ENCODE measurements at places on chromosomes 2 and 18.

GRCh38 chr2:167335541-167335992 is 447.3 kb downstream of the XIRP2 start:
- no peak for DNase-seq

DNA sequence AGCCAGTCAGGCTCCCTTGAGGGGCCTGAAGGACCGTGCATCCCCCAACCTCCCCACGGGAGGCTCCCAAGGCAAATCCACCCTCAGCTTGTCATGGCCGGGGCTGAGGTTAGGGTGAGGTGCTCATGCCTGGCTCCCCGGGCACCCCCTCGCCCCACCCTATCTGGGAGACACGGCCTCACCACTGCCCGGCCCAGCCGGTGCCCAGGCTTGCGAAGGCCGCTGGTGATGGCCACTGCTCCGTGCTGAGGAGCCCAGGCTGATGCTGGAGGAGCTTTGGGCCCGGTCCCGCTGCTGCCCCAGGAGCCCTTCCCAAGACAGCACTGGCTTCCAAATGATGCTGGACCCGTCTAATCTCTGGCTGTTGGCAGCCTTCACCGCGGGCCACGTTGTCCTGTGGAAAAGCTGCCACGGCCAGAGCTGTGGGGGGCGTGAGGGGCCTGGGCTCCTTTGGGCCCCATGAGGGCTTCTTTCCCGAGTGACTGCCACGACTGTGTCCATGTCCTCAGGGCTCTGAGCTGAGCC is 135.7 kb upstream of the CTDP1 start:
- DNase-seq: no peak

DNA sequence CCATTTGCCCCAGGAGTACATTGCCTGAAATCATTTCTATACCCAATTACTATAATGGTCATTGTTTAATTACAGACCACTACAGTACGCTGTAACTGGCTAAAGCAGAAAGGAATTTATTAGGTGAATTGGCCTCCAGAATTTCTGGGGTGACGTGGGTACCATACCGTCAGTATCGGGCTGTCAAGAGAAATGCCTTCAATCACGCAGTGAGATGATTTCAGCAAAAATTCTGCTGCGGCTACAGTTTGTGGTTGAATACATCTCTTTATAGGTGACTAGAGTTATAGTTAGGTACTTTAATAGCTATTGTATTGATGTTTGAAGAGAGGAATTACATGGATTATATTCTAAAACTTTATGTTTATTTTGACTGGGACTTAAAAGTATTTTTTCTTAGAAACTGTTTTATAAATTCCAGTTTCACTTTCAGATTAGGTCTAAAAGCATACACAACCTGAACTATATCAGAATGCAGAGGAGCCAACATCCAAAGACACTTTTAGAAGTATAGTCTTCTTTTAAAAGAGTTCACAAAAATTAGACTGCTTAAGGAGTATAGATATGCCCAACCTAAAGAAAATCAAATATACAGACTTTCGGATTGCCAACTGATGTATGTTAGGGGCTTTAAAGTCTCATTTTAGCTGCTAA is 128.4 kb downstream of the TTC27 start:
- no peak for DNase-seq

DNA sequence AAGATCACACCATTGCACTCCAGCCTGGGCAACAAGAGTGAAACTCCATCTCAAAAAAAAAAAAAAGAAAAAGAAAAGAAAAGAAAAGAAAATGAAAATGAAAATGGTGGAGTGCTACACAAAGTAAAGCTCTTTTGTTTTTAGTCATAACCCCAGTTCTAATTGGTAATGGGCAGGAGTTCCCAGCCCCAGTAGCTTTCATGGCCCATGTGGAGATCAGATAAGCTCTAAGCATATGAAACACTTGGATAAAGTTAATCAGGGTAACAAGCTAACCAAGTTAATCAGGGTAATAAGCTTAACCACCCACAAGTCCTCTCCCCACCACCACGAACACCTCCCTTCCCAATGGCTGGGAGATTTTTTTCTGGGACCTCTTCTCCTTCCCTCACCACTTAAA is 240.8 kb downstream of the BCL11A start:
- DNase-seq: no peak

DNA sequence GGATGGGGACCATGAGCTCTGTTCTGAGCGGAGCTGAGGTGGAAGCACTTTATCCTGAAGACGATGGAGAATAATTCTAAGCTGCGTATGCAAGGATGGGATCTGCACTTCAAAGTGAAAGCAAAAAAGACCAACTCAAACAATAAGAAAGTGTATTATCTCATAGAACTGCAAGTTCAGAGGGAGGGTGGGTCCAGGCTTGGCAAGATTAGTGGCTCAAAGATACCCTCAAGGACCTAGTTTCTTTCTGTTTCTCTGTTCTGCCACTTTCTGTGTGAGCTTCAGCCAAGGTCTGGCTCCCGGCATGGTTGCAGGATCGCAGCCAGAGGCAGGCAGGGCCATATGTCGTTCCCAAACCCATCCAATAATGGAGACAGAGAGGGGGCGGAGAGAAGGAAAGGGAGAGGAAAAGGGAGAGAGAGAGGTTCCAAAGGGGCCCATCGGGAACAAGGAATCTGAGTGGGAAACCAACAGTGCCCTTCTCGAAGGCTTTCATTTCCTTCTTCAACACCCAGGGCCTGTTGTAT is 169.2 kb upstream of the NCK2 start:
- no peak for DNase-seq

- no peak for DNase-seq
Measured at GRCh38 chr2:238456449-238456848, 29.7 kb downstream of the ASB1 start.

Measured in H4 (cell line).